Stimulated activated CD8-positive, alpha-beta memory T cell treated with anti-CD3 and anti-CD28 coated beads, Interleukin-7, amount 100 ng/mL, for 24 hours (primary cell): ENCODE measurements at places on chromosomes 12 and 14.

DNA sequence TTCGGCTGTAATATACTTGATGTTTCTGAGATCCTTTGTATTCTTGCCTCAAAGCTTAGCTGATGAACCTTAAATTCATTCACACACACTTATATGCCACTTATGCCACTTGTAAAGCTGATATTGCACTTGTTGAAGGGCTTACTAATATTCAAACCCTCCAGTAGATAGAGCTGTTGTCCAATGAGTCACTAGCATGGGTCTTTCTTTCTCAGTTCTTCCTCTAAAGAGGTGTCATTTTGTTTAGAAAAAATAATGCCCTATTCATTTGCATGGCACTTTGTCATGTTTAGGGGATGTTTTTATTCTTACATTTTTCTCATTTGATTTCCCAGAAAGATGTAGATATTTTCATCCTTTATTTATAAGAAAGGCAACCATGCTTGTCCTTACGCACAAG is 56.4 kb downstream of the MON2 start:
- no peak for DNase-seq

- no peak for DNase-seq
Measured at GRCh38 chr12:6273205-6273540, 37.3 kb upstream of the PLEKHG6 start.

GRCh38 chr12:114405519-114406271 is at the start of gene TBX5:
TBX5 (minus strand) TSS chr12:114406144; CDS start chr12:114403898, 2,246 bp downstream.
- DNase-seq = no peak

DNA sequence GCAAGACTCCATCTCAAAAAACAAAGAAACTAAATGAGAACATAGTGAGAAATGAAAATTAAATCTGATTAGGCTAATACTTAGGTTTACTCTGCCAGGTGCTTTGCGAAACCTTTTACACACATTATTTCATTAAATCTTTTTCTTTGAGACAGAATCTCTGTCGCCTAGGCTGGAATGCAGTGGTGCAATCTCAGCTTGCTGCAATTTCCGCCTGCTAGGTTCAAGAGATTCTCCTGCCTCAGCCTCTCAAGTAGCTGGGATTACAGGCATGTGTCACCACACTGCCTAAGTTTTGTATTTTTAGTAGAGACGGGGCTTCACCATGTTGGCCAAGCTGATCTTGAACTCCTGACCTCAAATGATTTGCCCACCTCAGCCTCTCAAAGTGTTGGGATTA is 21.9 kb upstream of the EEA1 start:
- DNase-seq = no peak

- DNase-seq = no peak
Measured at GRCh38 chr12:14369311-14369710, 3.8 kb downstream of the ATF7IP start.

- no peak for DNase-seq
Measured at GRCh38 chr12:40946612-40947194, 241.4 kb upstream of the PDZRN4 start.

GRCh38 chr12:131250028-131250950 is 296.6 kb downstream of the ADGRD1 start:
- DNase-seq = no peak

DNA sequence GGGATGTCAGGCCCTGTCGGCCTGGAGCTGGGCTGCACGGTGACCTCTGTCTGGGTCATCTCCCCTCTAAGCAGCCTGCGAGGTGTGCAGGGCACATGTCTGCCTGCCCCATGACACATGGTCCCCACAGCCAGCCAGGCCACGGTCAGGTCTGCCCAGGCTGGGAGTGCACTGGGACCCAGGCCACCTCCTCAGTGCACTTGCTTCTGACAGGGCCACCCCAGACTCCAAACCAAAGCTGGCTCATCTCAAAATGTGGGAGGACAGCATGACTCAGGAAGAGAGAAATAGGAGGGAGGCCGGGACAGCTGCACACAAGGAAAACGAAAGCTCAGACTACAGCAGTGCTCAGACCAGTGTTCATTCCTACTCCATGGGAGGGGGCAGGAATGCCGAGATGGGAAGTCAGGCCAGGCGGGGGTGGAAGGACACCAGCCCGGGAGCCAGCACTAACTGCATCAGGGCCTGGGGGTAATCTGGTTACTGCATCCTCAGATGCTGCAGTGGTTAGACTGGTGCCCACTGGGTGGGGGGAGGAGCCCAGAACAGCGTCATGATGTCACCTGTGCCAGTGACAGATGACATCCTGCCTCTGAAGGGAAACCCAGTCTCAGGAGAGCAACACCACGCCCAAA is 4.0 kb downstream of the P2RX2 start:
- DNase-seq = no peak

GRCh38 chr14:47346849-47347248 is 328.6 kb downstream of the MDGA2 start:
- no peak for DNase-seq

DNA sequence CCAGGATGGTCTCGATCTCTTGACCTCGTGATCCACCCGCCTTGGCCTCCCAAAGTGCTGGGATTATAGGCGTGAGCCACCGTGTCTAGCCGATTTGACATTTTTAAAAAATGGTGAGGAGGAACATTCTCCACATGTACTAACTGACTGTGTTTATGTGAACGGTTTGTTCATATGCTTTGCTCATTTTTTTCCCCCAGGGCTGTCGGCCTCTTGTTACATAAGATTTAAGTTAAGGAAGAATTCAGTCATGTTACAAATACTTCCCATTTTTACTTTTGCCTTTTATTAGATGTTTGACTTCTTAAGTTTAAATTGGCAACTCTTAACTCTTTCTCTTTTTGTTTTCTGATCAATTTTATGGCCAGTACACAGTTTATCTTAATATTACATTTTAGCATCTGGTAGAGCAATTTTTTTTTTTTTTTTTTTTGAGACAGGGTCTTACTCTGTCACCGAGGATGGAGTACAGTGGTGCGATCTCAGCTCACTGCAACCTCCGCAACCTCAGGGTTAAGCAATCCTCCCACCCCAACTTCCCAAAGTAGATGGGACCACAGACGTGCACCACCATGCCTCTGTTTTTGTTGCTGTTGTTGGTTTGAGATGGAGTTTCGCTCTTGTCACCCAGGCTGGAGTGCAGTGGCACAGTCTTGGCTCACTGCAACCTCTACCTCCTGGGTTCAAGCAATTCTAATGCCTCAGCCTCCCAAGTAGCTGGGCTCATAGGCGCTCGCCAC is 9.6 kb downstream of the GNS start:
- no peak for DNase-seq

GRCh38 chr12:132690112-132690511 is 2.7 kb downstream of the PXMP2 start:
- no peak for DNase-seq

- no peak for DNase-seq
Measured at GRCh38 chr12:48873096-48873495, 7.4 kb upstream of the RND1 start.

DNA sequence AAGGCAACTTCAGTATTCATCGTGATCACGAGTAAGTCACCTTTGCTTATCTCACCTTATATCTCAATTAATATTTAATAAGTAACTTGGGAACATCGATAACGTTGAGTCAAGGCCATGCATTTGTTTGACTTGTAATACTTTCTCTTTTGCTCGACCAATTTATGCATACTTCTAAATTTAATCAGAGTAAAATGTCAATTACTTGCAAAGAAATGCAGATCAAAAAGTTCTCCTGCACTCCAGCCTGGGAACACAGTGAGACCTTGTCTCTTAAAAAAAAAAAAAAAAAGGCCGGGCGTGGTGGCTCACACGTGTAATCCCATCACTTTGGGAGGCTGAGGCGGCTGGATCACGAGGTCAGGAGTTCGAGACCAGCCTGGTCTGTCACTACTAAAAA is 11.8 kb upstream of the HIP1R start:
- DNase-seq = no peak

DNA sequence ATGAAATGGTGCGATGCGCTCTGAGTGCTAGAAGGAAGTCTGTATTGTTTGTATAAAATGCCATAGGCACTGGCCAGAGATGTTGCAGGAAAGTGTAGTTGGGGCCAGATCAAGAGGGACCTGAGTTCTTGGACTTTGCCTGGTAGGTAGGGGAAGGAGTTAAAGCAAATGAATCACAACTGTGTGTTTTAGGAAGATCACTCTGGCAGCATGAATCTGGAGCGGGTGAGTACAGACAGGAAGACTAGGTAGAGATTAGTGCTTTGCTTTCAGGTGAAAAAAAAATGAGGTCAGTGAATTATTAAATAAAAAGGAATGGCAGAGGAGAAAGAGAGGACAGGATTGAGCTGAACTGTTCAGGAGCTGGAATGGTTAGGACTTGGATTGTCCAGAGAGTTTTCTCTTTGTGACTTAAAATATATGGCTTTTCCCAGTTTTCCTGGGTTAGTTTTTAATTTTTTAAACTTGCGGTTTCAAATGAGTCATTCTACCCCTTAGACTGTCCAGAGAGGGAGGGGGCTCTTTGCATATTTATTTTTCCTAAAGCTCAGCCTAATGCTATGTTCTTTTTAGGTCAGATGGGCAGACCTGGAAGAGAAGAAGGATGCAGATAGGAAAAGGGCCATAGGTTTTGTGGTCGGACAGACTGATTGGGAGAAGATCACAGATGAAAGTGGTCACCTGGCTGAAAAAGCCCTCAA is 41.1 kb downstream of the PROX2 start:
- no peak for DNase-seq

DNA sequence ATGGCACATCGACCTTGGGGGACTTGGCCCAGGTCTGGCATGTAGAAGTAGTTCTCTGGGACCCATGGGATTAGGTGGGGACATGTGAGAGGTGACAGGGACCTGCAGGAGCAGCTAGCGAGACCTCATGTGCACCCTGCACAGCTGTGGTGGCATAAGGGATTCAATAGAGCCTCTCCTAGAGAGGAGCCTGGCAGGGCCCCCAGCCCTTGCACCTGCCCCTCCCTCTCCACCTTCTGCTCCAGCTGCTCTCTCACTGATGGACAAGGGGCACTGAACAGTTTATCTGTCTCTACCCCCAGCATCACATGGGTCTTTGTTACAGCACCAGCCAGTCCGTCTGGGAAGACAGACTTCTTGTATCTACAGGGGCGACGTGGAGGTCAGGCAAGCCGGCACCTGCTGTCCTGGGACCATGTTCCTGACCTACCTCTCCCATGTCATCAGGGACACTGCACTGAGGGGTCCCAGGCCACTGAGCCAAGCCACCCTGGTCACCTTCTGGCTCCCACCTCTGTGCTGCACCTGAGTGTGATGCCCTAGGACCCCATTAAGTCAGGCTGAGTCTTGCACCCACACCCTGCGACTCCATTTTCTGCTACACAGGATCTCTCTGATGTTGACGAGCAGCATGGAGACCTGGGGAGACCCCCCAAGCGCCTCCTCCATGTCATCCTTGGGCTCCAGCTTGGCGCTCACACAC is 32.6 kb downstream of the DDX11 start:
- no peak for DNase-seq

GRCh38 chr12:124273630-124274029 is 21.3 kb upstream of the RFLNA start:
- DNase-seq = no peak

- no peak for DNase-seq
Measured at GRCh38 chr14:50717811-50718210, 49.7 kb upstream of the SAV1 start.

- no peak for DNase-seq
Measured at GRCh38 chr14:59829469-59830337, 40.9 kb downstream of the RTN1 start.

- DNase-seq = no peak
Measured at GRCh38 chr14:99436247-99437180, 44.1 kb downstream of the SETD3 start.

DNA sequence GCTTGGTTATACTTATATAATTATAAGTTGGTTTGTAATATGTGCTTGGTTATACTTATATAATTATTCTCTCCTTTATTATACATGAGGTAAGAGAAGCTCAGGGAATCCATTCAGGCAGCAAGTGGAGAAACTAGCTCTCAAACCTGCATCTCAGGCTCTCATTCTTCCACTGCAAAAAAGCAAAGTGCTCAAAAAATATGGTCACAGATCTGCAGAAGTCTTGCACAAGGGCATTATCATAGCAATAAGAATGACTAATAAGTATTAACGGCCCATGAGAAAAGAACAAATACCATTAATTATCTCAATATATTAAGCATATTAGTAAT is 476 bp upstream of the TRAFD1 start:
- DNase-seq = no peak

DNA sequence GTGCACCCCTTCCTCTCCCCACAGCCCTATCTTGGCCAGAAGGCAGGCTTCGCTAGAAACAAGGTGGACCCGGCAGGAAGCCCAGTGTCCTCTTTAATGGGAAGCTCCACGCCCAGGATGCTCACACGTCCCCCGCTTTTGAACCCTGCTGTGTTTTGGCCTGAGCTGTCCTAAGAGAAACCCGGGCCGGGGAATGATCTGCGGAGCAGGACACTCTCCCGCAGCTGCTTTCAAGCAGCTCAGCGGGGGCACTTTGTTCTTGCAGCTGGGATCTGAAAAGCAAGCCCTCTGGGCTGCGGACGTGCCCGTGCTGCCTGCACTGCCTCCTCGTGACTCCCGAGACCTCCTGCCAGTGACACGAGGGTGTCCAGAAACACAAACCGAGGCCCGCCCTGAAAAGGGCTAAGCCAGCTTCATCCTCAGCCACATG is 30.0 kb downstream of the SCARB1 start:
- no peak for DNase-seq

- DNase-seq = no peak
Measured at GRCh38 chr12:124386661-124387527, 92.0 kb downstream of the RFLNA start.

GRCh38 chr12:98594050-98594835 is 757 bp downstream of the SLC25A3 start:
- DNase-seq = no peak

DNA sequence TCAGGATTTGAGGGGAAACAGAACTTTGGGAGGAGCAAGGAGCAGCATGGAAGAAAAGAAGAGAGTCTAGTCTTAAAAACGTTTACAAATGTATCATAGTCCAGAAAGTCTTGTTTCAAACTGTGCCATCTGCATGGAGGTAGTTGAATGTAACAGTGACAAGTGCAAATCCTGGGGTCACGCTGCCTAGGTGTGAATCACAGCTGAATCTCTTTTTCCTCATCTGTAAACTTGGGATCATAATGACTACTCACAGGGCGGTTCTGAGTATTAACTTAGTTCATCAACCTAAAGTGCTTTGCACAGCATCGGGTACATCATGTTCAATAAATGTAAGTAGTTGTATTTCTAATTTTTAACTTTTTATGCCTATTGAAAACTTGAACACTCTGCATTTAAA is 208.5 kb downstream of the CHST11 start:
- DNase-seq = no peak

GRCh38 chr12:118052324-118053070 is 8.5 kb downstream of the WSB2 start:
- no peak for DNase-seq

DNA sequence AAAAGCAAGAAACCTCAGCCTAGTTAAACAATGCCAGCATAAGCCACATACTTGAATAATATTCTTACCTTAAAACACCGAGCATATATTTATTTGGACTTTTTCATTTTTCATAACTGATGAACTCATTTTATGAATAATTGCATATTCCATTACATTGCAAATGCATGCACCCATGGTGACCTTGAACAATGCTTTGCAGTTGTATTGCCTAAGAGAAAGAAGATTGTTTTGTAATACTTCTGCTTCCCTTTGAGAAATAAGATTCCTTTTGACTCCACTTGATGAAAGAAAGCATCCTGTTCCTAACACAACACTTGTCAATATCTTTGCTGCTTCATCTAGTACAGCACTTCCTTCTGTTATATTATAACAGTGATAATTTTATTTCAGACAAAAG is 1182.2 kb downstream of the FLRT2 start:
- no peak for DNase-seq
